ENCODE measurements at places on chromosomes 3 and 15.

GRCh38 chr15:80789296-80789695, 10.1 kb downstream of the CEMIP start:
- DNase-seq = peak; percentile 11

- no peak for DNase-seq
Observed at GRCh38 chr15:66151809-66152208, 101.7 kb downstream of the MEGF11 start.

DNA sequence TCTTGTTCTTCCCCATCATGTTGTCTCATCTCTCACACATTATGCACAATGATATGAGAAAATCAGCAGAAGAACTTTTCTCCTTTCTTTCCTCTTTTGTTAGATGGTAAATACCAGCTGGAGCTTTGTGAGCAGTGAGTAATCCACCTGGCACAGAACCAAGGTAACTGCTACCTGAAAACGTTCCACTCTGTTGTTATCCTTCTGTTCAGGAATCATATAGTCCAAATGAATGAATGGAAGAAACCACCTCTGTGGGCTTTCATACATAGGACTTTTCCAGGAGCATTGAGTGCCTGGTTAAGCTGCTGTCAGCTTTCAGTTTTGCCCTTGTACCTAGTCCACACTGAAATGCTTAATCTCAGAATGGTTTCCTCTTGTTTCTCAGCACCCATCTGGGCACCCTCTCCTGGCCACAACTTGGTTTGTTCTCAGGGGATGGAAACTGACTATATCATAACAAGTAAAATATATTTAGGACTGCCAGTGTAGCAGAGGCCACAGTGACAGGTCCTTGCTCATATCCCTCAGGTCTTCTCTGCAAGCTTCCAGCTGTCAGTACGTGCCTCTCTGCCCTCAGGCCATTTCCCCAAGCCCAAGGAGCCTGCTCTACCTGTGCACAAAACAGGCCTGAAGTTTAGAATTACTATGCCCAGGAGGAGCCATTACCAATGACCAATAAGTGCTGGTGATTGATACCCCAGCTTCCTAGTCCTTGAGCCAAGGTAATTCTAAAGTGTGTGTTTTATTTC, 23.5 kb upstream of the SLC4A7 start:
- DNase-seq = no peak

GRCh38 chr3:64667887-64668581, 19.8 kb downstream of the ADAMTS9 start:
- DNase-seq = no peak
